Activated naive CD4-positive, alpha-beta T cell treated with anti-CD3 and anti-CD28 coated beads, Interleukin-2, amount 50 U/mL, for 72 hours (primary cell): ENCODE measurements at places on chromosomes 6 and 20.

GRCh38 chr6:101116337-101116736, 235.2 kb upstream of the ASCC3 start:
- DNase-seq = no peak

DNA sequence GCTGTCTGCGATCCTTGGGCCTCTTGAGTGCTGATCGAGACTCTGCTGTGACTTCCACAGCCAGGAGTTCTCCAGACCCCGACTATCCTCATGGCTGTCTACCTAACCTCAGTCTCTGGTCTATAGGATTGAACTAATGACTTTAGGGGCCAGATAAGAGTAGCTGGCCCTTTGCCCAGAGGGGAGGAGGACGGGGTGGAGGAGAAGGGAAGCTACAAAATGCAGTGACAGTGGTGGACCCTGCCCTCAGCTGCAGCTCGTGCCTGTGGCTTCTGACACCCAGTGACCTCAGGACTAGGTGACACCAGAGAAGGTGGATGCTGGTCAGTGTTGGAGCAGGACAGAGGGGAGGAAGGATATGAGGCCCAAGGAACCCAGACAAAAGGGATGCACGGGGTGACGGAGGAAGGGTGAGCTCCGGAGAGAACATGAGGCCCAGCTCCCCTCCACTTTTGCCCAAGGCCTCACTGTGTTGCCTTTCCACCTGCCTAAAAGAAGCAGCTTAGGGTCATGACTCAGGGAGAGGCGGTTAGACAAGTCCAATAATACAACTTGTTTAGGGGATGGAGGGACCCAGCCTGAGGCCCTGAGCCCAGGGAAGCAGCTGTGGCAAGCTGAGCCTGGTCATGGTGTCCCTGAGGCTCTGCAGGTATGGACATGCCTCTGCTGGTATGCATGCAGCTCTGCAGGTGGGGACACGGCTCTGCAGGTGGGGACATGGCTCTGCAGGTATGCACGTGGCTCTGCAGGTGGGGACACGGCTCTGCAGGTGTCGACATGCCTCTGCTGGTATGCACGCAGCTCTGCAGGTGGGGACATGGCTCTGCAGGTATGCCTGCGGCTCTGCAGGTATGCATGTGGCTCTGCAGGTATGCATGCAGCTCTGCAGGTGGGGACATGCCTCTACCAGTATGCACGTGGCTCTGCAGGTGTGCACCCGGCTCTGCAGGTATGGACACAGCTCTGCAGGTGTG, 67.7 kb downstream of the SYNJ2 start:
- DNase-seq = no peak

- DNase-seq = no peak
Measured at GRCh38 chr6:151805286-151805840, 2.1 kb upstream of the ESR1 start.

DNA sequence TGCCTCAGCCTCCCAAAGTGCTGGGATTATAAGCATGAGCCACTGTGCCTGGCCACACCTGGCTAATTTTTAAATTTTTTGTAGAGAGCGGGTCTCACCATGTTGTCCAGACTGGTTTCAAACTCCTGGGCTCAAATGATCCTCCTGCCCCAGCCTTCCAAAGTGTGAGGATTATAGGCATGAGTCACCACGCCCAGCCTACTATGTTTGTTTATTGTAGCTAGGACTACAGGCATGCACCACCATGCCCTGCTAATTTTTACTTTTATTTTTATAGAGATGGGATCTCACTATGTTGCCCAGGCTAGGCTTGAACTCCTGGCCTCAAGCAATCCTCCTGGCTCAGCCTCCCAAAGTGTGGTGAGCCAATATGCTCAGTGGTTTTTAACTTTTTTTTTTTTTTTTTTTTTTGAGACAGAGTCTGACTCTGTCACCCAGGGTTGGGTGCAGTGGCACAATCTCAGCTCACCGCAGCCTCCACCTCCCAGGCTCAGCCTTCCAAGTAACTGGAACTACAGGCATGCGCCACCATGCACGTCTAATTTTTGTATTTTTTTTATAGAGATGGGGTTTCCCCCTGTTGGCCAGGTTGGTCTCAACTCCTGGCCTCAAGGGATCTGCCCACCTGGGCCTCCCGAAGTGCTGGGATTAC, 12.0 kb upstream of the DDX43 start:
- DNase-seq = no peak

- no peak for DNase-seq
Measured at GRCh38 chr20:57445298-57445697, 54.1 kb downstream of the RBM38 start.

- DNase-seq = no peak
Measured at GRCh38 chr6:46521464-46521971, 30.3 kb upstream of the RCAN2 start.
